CD4-positive, alpha-beta T cell treated with Interferon alpha-2 for 1 hour (primary cell): ENCODE measurements at places on chromosomes 7 and 10.

GRCh38 chr10:70791386-70792039 lies 6.3 kb upstream of the TBATA start:
- DNase-seq: no peak

DNA sequence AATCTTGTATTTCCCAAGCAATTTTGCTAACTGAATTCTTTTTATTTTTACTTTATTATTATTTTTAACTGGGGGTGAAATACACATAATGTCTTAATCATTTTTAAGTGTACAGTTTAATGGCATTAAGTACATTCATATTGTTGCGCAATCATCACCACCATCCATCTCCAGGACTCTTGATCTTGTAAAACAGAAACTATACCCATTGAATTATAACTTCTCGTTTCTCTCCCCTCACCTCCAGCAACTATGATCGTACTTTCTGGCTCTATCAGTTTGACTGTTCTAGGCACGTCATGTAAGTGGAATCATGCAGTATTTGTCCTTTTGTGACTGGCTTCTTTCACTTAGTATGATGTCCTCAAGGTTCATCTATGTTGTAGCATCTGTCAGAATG lies 108.8 kb downstream of the ARL5B start:
- DNase-seq: no peak

DNA sequence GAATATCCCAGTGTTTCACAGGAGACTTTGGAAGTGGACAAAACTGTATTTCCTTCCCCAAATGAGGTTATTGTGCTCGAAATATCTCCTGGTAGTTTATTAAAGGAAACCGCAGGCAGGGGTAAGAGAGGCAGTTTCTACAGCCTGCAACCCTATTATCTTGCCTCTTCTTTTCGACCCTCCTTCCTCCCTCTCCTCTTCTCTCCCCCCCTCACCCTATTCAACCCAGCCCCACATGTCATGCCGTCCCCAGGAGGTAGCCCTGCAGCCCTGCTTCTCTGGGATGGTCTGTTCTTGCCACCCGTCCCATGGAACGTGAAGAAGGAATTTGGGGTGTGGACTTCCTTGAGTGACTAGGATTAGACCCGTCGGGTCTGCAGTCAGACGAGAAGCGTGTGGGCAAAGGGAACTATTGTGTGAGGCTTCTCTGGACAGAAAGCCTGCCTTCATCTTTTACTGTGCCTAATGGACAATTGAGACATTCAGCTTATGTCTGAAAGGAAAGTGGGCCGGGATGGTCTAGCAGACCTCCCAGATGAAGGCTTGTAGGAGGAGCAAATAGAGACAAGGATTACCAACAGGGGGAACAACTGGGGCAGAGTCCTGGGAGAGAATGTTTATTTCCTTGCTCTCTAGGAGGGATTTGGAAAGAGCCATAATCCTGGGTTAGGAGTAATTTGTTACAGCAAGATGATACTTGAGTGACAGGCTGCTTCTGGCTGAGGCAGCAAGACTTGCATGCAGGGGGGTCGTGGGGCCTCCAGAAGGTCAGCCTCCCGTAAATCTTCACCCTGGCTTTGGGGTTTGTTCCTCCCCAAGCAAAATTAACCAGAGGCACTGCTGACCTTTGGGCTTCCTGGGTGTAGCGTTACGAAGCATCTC lies 77.8 kb downstream of the TCF7L2 start:
- no peak for DNase-seq

GRCh38 chr7:133064082-133064820 lies 17.6 kb downstream of the CHCHD3 start:
- no peak for DNase-seq

- DNase-seq: no peak
These were observed 4.1 kb downstream of the DKK1 start for GRCh38 chr10:52318136-52318701.

DNA sequence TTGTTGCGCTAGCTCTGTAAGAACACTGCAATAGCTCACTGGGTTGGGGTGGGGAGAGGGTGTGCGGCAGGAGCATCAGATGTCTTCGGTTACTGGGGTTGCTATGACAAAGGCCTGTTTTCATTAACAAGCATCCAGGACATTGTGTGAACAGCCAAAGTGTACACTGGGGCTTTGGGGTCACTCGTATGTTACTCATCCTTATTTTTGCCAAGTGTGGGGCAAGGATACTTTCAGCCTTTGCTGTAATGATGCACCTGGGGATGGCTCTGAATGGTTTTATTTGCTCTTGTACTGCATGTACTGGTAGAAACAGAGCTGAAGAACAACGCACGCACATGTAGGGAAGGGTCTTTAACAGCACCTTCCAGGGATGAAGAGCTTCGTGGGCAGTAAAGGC lies 73.0 kb upstream of the AFAP1L2 start:
- DNase-seq: no peak

- no peak for DNase-seq
These were observed 225.0 kb upstream of the CELF2 start for GRCh38 chr10:10792681-10793080.

- DNase-seq: peak; percentile 42
These were observed 452 bp downstream of the SAMD9 start for GRCh38 chr7:93117327-93117726.

DNA sequence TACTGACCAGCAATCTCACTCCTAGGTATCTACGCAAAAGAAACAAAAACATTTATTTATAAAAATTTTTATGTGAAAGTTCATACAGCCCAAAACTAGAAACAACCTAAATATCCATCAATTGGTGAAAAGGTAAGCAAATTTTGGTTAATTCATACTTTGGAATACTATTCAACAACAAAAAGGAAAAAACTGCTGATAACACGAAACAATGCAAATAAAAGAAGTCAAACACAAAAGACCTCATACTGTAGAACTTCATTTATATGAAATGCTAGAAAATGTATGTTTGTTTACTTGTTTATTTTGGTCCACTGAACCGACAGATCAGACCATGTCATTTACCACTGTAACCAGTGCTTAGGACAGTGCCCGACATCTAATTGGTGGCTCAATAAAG lies 60.3 kb downstream of the USP6NL start:
- DNase-seq: no peak

- DNase-seq: no peak
These were observed 69.2 kb upstream of the IGFBP3 start for GRCh38 chr7:45990276-45990675.

DNA sequence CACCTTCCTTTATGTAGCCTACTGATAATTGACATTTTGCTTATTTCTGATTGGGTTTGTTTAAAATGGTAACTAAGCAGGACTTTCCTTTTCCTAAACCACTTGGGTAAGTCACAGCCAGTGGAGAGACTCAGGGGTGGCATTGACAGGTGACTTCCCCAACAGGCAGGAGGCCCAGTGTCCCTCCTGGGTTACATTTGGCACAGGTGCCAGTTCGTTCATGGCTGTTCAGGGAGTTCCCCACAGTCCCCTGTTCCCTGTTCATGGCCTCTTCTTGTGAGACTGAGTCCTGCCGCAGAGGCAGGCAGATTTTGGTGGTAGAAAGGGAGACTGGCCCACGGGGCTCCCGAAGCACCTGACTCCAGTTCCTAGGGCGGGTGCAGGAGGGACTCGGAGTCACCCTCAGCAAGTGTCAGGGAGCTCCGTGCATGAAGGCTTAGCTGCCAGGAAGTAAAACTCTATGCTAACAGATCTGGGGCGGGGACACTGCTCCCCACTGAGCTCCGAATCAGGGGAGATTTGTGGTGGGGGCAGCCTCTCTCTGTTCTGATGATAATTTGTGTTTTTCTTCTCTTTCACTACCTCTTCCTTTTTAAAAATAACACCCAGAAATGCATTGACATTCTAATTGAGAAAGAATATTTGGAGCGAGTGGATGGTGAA lies 84.1 kb downstream of the EZH2 start:
- DNase-seq: no peak

DNA sequence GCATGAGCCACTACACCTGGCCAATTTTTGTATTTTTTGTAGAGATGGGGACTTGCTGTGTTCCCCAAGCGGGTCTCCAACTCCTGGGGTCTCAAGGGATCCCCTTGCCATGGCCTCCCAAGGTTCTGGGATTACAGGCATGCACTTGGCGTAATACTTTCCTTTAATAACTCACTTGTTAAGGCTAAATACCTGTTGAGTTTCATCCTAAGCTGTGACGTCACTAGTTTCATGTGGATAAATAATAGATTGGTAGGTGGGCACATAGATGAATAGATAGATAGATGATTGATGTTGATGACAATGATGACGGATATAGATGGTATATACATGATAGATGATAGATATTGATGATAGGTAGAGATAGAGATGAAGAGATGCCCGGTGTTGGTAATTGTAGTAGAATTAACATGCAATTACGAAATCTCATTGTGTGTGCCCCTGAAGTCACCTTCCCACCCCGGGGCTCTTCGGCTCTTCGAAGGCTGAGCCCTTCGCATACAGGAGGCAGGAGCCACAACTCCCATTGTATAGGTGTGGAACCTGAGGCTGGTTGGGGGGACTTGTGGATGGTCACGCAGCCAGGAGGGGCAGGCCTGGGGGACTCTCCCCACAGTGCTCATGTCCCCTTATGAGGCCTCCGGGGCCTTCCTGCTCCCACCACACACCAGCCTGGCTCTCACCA lies 2.6 kb downstream of the GRIFIN start:
- no peak for DNase-seq

DNA sequence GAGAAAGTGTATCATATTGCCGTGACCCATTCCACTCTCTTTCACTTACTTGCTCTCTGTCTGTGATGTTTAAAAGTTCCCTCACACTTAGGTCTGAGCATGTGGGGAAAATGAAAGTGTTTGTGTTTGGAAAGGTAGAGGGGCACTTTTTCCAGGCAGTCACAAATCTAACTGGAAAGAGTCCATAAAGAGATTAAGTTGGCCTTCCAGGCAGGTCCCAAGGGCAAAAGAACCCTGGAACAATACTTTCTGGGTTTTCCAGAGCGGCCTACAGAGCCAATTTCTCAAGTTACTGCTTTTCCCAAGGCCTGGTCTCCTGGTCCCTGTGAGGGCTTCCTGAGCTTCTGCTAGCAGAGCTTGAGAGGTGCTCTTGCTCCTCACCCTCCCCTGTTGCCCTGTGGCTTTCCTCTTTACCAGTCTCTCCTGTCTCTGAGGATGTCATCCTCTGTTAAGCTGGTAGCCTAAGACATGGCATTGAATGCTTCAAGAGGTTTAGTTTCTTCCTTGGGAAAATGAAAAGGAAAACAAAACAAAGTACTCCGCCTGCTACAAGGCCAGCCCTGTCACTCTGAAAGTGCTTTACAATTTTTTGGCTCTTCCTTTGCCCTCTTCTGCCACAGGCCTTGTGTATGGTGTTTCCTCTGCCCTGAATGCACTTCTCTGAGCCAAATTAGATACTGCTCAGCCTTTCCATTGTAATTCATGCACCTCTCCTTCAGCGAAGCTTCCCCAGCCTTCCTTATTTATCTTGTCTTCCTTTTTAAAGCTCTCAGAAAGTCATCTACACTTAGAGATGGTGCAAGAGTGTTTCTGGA lies 20.1 kb downstream of the TES start:
- DNase-seq: no peak

DNA sequence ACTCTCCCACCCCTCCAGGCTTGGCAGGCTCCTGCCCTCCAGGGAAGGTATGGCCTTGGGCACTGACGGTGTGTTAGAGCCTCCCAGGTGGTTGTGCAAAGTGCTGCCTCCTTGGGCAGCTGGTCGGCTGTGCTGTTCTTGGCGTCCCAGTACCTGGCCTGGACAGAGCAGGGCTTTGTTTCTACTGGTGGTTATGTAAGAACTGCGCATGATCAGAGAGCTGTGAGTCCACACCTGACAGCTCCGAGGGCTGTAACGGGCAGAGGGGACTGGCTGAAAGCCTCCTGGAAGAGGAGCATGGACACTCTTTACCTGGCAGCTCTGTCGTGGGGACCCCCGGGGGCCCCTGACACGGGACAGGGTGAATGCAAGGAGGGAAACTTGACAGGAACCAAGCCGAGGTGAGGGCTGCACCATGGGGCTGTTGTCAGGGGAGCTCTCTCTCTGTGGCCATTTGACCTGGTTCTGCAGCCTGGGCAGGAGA lies 3.1 kb upstream of the SFRP5 start:
- no peak for DNase-seq

DNA sequence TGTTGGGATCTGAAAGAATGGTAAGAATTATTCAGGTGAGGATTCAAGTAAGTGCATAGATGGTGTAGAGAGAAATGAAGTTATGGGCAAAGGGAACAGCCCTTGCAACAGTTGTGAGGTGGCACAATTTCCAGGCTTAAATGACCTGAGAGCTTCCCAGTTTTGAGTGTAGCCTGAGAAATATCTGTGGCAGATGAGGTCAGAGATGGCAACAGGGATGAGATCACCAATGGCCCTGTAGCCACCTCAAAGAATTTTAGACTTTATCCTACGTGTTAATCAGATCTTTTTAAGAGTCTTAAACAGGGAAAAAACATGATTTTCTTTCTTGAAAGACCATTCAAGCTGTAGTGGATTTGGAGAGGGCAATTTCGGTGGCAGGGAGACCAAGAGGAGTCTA lies 1.9 kb upstream of the NRF1 start:
- DNase-seq: no peak

DNA sequence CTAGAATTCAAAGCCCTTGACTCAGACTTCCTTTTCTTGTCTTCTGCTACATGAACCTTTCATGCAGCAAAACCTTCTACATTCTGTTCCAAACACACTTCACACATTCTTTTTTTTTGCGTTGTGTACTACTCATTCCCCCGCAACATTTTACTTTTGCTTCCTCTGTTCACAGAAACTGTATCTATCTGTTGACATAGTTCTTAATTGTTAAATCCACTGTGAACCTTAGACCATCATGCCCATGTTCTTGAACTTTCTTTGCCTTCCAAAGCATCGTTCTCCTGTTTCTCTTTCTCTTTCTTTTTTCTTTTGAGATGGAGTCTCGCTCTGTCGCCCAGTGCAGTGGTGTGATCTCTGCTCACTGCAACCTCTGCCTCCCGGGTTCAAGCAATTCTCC lies 14.2 kb downstream of the CCSER2 start:
- DNase-seq: no peak

GRCh38 chr7:95723583-95724180 lies 48.7 kb upstream of the DYNC1I1 start:
- no peak for DNase-seq
